AML-193 (cell line): ENCODE measurements at places on chromosomes 2 and 18.

DNA sequence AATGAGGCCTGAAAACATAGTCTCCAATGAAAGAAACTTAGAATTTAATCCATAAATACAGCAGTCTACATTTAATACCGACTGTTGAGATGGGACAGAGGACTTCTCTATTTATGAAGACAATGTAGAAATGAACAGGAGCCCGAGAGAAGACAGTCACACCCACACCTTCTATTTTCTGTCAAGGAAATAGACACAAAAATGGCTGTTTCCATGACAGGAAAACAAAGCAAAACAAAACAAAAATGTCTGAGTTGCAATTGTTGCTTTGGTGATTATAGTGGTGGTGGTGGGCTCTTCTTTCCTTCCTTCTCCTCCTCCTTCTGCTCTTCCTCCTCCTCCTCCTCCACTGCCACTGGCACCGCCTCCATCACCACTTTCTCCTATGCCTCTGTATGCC, 72.3 kb upstream of the CCDC68 start:
- DNase-seq: no peak

DNA sequence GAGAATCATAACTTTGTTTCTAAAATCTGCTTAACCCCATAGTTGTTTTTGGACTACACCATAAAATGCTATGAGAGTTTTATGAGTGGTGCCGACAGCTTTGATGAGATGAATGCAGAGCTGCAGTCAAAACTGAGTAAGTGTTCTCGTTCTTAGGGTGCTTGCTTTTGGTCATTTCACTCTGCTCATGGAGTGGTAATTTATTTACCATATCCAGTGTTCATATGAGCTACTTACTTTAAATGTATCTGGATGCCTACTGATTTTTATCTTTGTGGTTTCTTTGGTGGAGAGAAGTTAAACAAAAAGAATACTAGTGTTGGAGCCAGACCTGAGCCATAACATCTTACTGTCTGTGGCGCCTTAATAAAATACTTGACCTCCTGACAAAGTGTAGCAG, 16.4 kb downstream of the NDC80 start:
- no peak for DNase-seq

- DNase-seq: peak; percentile 40
Observed at GRCh38 chr2:42770288-42771131, 6.6 kb upstream of the OXER1 start.

GRCh38 chr2:203596183-203596582, 61.1 kb upstream of the RAPH1 start:
- no peak for DNase-seq

DNA sequence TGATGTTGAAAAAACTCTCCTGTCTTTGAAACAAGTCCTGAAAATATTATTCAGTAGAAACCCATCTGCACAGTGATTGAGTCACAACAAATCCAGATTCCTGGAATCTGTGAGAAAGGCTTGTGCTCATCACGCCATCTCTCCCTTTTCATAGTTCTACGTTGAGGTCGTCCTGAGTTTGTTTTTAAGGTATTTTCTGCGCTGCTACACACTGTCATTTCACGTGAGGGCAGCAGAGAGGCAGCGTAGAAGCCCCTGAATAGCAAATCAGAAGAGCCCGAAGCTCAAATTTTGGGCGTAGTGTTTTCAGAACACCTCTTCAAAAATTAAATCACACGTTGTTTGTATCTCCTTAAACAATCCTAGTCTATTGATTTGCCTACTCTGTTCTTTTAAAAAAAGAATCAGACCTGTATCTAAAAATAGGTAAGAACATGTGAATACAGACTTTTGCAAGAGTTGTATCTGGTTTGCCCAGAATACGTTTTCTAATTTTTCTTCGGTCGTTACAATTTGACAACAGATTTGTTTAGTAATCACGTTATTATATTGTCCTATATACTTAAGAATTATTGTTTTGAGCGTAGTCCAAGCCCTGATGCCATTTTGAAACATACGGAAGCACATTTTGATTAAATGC, 61.6 kb upstream of the SLC38A11 start:
- peak; percentile 22 for DNase-seq

DNA sequence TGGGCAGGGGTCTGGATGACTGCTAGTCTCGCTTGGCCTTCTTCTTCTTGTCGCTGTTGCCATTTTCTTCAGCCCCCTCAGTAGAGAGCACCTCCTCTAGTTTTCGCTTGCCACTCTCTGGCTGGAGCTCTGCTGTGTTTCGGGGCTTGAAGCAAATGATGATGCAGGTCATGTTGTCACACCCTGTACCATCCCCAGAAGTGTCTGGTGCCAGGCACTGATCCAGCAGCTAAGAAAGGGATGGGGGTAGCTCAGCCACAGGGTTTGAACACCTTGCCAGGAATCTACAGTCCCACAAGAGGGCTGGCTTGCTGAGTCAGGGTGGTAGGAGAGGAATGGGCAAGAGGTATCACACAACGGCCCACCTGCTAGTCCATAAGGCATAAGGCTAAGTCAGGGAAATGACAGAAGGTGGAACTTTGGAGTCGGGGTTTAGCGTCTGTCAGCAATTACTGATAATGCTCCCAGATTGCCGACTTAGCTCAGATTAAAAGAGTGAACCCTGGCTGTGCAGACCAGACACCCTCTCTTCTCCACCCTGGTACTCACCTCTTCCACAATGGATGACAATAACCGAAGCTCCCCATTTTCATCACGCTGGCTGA, 1.1 kb upstream of the ZNF513 start:
- no peak for DNase-seq

GRCh38 chr2:11227595-11227994, 72.3 kb downstream of the SLC66A3 start:
- DNase-seq: no peak
